ENCODE measurements at places on chromosomes 16 and 17.

GRCh38 chr16:4535627-4536108 lies 2.9 kb downstream of the CDIP1 start:
- no peak for DNase-seq

DNA sequence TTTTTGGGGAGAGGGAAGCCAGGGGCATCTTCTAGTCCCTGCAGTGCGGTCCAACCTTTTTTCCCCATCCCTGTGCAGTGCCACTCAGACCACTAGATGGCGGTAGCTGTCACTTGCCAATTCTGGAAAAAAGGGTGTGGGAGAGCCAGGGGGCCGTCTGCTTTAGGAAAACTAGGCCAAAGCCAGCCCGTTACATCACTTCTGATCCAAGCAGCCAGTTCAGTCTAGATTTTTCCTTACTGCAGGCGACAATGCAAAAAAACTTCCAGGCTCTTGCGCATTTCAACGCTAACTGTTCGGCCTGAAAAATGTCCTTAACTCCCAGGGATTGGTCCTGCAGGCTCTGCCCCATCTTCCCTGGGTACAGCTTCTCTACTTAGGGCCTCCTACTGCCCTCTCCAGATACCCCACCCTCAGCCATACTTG lies 69.2 kb upstream of the CES5A start:
- DNase-seq, result peak; percentile 52

- no peak for DNase-seq
These were observed 64.1 kb upstream of the LGALS9 start for GRCh38 chr17:27566671-27567562.

GRCh38 chr17:43709210-43709609 lies 47.5 kb upstream of the MEOX1 start:
- DNase-seq, result no peak

- DNase-seq, result no peak
These were observed 97.5 kb upstream of the ASIC2 start for GRCh38 chr17:33390479-33391176.

DNA sequence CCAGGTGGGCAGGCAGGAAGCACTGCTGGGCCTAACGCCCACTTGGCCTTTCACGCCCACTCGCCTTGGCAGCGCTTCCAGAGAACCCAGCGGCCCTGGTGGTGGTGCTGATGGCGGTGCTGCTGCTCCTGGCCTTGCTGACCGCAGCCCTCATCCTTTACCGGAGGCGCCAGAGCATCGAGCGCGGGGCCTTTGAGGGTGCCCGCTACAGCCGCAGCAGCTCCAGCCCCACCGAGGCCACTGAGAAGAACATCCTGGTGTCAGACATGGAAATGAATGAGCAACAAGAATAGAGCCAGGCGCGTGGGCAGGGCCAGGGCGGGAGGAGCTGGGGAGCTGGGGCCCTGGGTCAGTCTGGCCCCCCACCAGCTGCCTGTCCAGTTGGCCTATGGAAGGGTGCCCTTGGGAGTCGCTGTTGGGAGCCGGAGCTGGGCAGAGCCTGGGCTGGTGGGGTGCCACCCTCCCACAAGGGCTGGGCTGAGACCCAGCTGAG lies 64.7 kb downstream of the MRC2 start:
- DNase-seq, result no peak

- DNase-seq, result peak; percentile 65
These were observed 56.4 kb downstream of the SLC6A2 start for GRCh38 chr16:55711959-55712876.

GRCh38 chr17:7887038-7887481 lies 1.5 kb upstream of the CHD3 start:
- no peak for DNase-seq

DNA sequence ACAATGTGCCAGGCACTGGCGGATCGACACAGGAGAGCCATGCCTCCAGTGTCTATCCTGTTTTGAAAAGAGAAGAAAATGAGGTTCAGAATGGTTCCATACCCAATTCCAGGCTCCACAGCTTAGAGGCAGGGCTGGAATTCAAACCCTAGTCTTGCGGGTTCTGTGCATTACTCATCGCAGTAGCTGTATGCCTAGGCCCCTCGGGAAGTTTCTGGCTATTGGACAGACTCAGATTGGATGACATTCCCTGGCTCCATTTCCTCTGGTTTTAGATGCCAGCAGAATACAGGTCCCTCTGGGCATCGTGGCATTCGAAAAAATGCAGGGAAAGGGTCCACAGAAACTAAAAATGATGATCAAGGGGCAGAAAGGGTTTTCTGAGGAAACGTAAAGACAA lies 184.7 kb downstream of the COPRS start:
- DNase-seq, result no peak

DNA sequence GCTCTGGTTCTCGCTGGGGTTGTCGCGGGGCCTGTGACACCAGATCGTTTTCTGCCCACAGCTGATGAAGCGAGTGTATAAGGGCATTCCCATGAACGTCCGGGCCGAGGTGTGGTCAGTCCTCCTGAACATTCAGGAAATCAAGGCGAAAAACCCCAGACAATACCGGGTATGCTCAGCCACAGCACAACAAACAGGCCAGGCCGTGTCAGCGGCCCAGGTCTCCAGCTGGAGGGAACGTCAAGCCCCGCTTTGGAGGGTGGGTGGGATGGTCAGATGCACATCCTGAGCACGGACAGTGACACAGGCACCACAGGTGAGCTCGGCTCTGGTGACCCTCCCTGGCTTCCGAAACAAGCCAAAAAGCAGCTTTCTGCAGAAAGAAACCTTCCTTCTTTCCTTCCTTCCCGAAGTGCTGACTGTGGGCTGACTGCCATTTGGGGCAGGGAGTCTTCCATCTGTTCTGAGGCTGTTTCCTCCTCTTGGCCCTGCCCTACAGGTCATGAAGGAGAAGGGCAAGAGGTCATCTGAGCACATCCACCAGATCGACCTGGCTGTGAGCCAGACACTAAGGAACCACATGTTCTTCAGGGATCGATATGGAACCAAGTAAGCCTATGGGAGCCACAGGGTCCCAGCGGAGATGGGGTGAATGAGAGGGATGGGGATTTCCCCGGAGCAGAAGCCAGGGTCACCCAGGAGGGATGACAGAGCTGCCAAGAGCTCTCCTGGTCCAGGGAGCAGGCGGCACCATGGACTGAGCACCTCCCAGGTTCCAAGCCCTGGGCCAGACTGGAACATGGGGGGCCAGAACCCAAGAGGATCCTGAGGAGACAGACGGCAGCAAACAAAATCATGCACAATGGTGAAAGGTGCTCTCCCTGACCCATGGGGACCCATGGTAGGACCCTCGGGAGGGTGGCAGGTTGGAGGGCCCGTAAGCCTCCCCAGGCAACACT lies 79.4 kb downstream of the GOSR1 start:
- DNase-seq, result no peak

GRCh38 chr16:75374388-75374787 lies 58.9 kb downstream of the CFDP1 start:
- no peak for DNase-seq

DNA sequence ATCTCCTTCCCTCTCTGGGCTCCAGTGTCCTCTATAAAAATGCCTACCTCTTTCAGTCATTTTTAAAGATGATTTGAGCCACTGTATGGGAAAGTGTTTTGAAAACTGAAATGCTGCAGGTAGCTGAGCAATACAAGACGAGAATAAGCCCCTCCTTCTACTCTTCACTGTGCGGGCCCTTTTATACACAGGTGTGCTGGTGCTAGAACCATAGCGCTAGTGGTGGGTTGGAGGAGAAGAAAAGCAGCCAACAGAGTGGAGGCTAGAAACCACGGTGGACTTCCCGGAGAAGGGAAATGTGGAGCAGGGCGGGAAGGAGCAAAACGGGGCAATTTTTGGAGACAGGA lies 58.2 kb upstream of the DLX4 start:
- no peak for DNase-seq

- no peak for DNase-seq
These were observed 126.2 kb downstream of the PRKCB start for GRCh38 chr16:23962001-23962400.

DNA sequence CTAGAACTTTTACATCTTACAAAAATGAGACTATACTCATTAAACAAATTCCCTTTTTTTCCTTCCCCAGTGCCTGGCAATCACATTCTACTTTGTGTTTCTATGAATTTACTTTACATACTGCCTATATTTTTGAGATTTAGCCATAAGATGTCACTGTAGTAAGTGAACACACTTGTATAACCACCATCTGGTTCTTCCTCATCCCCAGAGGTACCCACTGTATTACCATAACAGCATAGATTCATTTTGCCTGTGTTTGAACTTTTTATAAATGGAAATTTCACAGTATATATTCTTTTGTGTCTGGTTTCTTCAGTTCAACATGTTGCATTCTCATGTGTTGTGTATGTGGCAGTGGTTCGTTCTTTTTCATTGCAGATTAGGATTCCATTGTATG lies 15.8 kb downstream of the CYB5B start:
- DNase-seq, result no peak

DNA sequence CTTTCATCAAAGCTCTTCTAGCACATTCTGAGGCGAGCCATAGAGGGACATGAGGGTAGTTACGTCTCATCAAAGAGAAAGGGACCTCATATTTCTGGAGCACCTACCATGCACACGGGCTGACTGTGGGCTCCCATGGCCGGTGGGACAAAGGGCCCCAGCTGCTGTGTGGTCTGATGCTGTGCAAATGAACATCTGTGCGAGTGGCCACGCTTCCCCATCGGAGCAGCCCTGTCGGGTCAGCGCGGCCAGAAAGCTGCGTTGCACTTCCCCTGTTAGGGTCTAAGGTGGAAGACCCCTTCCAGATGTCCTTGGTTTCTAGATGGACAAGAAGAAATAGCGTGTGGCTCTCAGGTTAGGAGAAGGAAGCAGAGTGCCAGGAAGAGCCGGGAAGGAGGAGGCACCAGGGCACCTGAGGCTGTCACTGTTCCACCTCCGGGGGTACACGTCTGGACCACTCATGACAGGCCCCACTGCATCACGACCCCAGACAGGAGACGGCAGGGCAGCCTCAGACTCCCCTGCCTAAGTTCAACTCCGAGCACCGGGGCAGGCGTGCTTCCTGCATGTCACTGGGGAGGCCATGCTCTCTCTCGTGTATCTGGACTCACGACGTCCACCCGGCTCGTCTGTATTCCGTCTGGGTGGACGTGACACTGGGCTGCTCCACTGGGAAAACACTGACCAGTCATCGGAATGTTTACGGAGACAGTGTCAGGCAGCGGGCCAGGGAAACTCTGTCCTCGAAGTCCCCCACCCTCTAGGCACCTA lies 8.5 kb upstream of the BAIAP2 start:
- DNase-seq, result no peak

DNA sequence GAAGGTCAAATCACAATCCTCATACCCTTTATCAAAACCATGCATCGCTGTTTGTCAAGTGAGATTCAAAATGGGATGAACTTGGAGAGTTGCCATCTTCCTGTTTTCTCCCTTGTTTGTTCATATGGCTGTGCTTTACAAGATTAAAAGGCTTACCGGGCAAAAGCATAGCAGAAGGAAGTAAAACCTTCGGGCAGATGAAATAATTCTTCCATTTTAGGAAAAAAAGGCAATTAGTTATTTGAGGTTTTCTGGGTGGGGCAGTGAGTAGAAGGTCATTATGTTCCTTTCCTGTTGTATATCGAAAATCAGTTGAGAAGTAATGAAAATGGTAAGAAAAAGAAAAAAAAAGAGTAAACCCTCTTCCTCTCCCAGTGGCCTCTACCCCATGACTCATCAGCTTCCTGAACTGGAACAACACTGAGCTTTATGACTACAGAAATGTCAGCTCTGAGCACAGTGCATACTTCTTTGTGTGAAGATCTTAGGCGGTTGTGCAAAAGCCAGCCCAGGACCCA lies 369.2 kb downstream of the CDH13 start:
- DNase-seq, result peak; percentile 68

- no peak for DNase-seq
These were observed 16.5 kb downstream of the ASPSCR1 start for GRCh38 chr17:81993729-81994592.

- no peak for DNase-seq
These were observed 32.2 kb downstream of the HSD17B2 start for GRCh38 chr16:82067042-82067803.

- DNase-seq, result no peak
These were observed 1.1 kb downstream of the VAT1 start for GRCh38 chr17:43020789-43021740.

GRCh38 chr17:28335959-28336871 lies 654 bp downstream of the TNFAIP1 start:
- DNase-seq, result no peak

GRCh38 chr17:4147751-4148310 lies 4.8 kb downstream of the CYB5D2 start:
- no peak for DNase-seq

DNA sequence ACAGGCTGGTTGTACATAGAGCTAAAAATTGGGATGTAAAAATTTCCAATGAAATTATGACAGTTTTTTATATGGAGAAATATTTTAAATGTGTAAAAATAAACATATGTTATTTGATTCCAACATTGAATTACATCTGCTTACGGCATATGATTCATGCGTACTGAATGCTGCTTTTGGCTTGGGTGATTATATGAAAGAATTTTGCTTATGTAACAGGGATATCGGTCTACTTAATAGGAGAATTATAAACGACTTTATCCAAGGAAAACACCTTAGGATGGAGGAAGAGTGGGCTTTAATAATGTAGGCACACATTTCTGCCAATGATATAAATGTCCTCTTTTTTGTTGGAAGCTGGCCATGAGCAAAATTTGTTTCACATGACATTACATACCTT lies 197.3 kb upstream of the GOT2 start:
- no peak for DNase-seq

DNA sequence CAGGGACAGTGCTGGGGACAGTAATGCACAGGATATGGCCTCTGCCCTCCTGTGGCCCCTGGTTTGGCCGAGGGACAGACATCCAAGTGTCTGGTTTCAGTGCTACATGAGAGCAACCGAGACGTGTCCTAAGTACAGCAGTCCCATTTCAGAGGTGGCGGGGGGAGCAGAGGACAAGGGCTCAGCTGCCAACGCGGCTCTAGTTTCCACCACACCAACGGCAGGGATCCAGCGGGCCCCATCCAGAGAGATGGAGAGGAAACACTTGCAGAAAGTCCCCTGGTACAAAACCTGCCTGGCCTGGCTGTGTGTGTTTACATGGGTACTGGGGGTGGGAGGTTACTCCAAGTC lies 125.8 kb upstream of the SMURF2 start:
- DNase-seq, result no peak

- no peak for DNase-seq
These were observed 34.1 kb upstream of the CPPED1 start for GRCh38 chr16:12837756-12838155.

- DNase-seq, result no peak
These were observed 2.4 kb downstream of the PDP2 start for GRCh38 chr16:66882702-66883101.

DNA sequence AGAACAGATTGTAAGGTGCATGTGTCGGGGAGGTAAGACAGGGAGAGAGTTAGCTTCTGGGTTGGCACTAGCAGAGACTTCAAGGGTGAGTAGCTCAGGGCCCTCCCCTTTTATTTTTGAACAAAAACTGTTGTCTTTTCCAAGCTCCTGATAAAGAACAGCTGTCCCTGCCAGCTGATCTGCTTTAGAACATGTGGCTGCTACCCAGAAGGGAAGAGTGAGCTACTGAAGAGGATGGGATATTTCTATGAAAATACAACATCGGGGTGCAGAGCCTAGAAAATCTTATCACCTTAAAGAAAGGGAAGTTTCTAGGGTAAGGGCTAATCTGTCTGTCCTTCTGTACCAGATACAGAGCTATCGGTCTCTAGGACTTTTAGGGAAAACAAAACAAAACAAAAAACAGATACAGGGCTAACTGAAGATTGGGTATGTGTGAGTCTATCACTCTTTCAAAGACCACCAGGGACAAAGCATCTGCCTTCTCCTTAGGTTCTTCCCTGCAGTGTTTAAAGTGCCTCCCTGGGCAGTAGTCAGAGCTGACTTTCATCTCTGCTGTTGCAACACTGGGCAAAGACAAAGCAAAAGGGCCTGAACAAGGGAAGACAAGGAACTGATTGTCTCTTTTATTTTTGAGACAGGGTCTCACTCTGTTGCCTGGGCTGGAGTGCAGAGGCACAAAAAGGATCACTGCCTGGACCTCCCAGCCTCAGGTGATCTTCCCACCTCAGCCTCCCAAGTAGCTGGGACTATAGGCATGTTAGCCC lies 5.0 kb upstream of the DHRS13 start:
- no peak for DNase-seq

All from NCI-H1092 (cell line).